ENCODE measurements at places on chromosomes 2 and 18.

DNA sequence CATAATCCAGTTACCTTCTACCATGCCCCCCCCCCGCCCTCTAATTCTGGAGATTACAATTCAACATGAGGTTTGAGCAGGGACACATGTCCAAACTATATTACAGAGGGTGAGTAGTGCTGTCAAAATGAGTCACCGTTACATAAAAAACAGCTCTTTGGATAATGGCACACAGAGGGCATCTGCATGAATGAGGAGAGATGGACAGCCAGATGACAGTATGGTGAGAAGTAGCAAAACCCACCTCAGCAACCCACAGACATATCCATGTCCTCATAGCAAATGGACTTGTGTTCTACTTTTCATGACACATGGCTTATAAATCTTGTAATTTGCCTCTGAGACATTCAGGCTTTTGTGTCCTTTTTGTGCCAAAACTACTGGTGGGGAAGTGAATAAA, 132.0 kb downstream of the EML6 start:
- no peak for DNase-seq

- no peak for DNase-seq
Observed at GRCh38 chr18:11147371-11147951, 1.9 kb downstream of the PIEZO2 start.

GRCh38 chr18:44507729-44508325, 172.9 kb upstream of the SETBP1 start:
- no peak for DNase-seq

DNA sequence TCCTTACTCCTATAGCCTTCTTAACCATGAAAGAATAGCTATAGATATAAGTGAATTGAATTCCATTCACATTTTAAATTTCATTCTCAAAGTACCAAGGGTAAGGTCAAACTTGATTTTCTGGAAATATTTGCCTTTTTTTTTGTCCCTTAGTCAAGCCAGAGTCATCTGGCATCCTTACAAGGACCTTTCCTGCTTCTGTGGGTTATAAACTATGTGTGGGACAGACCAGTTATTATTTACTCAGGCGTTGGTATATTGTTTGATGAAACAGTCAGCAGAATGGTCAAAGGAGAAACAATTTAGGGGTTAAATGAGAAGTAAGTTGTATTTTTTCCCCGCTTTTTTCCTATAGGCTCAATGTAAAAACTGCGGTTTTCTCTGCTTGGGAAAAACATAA, 1103.2 kb upstream of the ZEB2 start:
- no peak for DNase-seq

- no peak for DNase-seq
Observed at GRCh38 chr18:21593540-21594257, 6.8 kb downstream of the ESCO1 start.

GRCh38 chr2:27050281-27050995, 1.0 kb upstream of the AGBL5 start:
- peak; percentile 96 for DNase-seq

- DNase-seq, result no peak
Observed at GRCh38 chr2:8653485-8653884, 28.4 kb upstream of the ID2 start.

DNA sequence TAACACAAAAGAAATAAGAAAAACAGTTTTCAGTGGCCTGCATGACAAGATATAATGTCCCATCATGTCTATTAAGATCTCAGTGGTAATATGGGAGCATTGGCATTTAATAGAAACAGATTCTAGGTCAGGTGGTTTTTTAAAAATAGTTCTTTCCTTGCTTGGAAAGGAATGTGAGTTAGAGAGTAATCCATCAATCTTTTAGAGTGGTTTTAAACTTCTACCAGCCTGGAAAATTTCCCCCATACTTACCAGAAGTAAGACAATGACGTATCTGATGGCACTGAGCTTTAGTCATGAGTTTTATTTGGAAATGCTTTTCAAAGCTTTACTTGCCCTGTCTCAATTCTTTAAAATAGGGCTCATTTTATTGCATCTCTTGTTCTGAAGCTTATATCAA, 441.7 kb upstream of the SMIM21 start:
- no peak for DNase-seq

DNA sequence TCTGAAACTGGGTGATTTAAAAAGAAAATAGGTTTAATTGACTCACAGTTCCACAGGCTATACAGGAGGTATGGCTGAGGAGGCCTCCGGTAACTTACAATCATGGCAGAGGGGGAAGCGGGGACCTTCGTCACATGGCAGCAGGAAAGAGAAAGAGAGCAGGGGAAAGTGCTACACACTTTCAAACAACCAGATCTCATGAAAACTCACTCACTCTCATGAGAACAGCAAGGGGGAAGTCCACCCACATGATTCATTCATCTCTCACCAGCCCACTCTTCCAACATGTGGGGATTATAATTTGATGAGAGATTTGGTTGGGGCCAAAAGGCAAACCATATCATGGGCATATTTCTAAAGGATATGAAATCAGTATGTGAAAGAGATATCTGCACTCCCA, 12.0 kb upstream of the ARHGAP15 start:
- DNase-seq, result no peak

DNA sequence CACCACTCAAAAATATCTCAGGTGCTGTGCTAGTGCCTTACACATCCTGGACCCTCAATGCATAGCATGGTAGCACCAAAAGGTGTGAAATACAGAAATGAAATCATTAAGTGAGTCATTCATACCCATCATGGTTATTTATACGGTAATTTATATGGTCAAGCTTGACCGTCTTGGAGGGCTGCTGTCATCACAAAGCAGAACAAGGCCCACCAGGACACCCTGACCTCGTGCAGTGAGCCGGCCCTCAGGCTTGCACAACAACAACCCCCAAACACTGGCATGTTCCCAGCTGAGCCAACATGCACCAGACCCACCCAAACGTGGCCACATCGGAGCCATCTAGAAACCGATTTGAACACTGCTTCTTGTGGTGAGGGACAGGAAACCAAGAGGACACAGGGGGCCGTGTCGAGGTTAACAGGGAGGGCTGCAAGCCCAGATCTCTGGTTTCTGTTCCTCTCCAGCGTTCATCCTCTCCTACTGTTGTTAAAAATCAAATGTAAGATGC, 378.5 kb upstream of the ID2 start:
- no peak for DNase-seq

- DNase-seq, result no peak
Observed at GRCh38 chr18:6994056-6994770, 123.4 kb downstream of the LAMA1 start.
